Activated T-helper 1 cell treated with anti-CD3 and anti-CD28 coated beads, Interleukin-12 subunit alpha, Interleukin-12 subunit beta, Interleukin-2, Interleukin-4 antibody, amounts not matched to agents 30 ng/mL and 10 ng/mL and 1 ng/mL, durations not matched to agents 14 hours and 24 hours and 36 hours (primary cell): ENCODE measurements at places on chromosomes 2 and 18. TPM values are rescaled to one million over a fixed set of nuclear protein-coding genes. Genes with fewer than 3 reads are reported as not detected.

DNA sequence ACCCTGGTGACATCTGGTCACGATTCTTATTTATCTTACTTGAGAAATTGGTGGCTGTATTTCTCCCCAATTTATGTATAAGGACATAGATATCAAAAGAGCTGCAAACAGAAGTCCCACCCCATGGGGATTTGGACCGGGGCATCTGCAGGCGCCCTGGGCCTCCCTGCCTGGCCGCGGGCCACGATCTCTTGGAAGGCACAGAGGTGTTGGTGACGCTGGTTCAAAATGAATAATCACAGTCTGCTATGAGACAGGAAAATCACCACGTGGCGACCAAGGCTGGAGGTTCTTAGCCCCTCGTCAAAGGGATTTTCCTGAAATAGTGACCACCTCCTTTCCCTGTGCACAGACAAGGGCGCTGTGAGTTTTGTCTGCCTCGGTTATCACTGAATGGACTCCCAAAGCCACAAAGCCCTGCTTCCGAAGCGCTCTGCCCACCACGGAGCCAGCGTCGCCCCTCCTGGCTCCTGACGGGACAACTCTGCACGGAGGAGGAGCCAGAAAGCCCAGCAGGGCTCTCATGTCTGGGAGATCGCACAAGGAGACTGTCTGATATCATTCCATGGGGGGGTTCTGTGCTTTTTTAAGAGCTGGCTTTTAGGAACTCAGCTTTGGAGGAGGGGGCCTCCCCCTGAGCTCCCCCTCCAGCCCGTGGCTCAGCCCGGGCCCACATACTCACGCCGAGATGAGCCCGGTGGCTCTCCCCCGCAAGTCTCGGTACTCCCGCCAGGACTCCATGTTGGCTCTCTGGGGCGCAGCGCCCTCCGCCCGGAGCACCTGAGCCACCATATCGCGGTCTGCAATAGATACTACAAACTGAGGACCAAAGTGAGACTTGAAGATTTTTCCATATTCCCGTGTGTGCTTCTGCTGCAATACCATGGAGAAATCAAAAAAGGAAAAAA lies 14.6 kb downstream of the CYP27C1 start:
- no peaks in the 10 kb centered on the region for H3K36me3 ChIP-seq
- peaks cover 18% of the 10 kb centered on the region for H3K27me3 ChIP-seq
- DNase-seq: no peak
- H3K4me3 ChIP-seq: no peak overlapping the region
- H3K27ac ChIP-seq: no peak overlapping the region
- H3K4me1 ChIP-seq: no peaks in the 10 kb centered on the region

DNA sequence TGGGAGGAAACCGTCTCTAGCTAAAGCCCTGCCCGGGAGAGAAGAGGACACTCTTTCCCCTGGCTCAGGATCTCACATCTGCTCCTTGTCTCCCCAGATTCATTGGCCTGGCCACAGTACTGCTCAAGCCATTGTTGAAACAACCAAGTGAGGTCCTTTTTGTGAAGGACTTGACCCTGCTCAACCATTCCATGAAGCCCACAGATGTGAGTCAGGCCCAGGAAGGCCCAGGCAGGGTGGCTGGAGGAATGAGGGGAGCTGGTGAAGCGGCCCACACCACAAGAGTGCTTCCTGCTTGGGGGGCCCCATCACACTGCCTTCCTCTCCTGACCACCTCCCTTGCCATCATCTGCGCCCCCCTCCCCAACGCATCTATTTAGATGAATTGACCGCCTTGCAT lies 5.1 kb downstream of the FER1L5 start:
- H3K4me1 ChIP-seq: no peaks in the 10 kb centered on the region
- DNase-seq: no peak
- no peak overlapping the region for H3K4me3 ChIP-seq
- peaks cover 21% of the 10 kb centered on the region for H3K27me3 ChIP-seq
- no peaks in the 10 kb centered on the region for H3K36me3 ChIP-seq

- no peak overlapping the region for H3K4me3 ChIP-seq
- no peak overlapping the region for H3K27ac ChIP-seq
- H3K27me3 ChIP-seq: peaks cover 30% of the 10 kb centered on the region
- H3K36me3 ChIP-seq: no peaks in the 10 kb centered on the region
Observed at GRCh38 chr18:48985161-48985560, 34.4 kb upstream of the SMAD7 start.

- no peaks in the 10 kb centered on the region for H3K27me3 ChIP-seq
- H3K4me3 ChIP-seq: no peak overlapping the region
- H3K4me1 ChIP-seq: no peaks in the 10 kb centered on the region
- no peak overlapping the region for H3K27ac ChIP-seq
Observed at GRCh38 chr2:102724016-102724490, 37.8 kb upstream of the TMEM182 start.

- DNase-seq: no peak
- H3K4me1 ChIP-seq: peaks cover 33% of the 10 kb centered on the region
- H3K27ac ChIP-seq: no peak overlapping the region
- H3K4me3 ChIP-seq: no peak overlapping the region
Observed at GRCh38 chr2:68911246-68911645, 40.0 kb upstream of the BMP10 start.

GRCh38 chr2:233270366-233270765 lies 18.9 kb downstream of the ATG16L1 start:
- peak overlapping the region; percentile 95 for H3K27ac ChIP-seq
- H3K36me3 ChIP-seq: peaks cover 76% of the 10 kb centered on the region

- no peak overlapping the region for H3K4me3 ChIP-seq
- peaks cover 2% of the 10 kb centered on the region for H3K36me3 ChIP-seq
- no peak overlapping the region for H3K27ac ChIP-seq
- H3K4me1 ChIP-seq: no peaks in the 10 kb centered on the region
- DNase-seq: no peak
Observed at GRCh38 chr2:36450466-36451196, 95.1 kb downstream of the CRIM1 start.

- H3K27me3 ChIP-seq: peaks cover 19% of the 10 kb centered on the region
- no peak overlapping the region for H3K4me3 ChIP-seq
- DNase-seq: no peak
- no peaks in the 10 kb centered on the region for H3K4me1 ChIP-seq
- no peaks in the 10 kb centered on the region for H3K36me3 ChIP-seq
Observed at GRCh38 chr2:200222791-200223190, 83.7 kb upstream of the SPATS2L start.

- H3K4me1 ChIP-seq: peaks cover 9% of the 10 kb centered on the region
- peaks cover 11% of the 10 kb centered on the region for H3K27me3 ChIP-seq
- no peak for DNase-seq
- H3K27ac ChIP-seq: no peak overlapping the region
- H3K4me3 ChIP-seq: no peak overlapping the region
Observed at GRCh38 chr2:62297624-62298010, 101.7 kb downstream of the B3GNT2 start.

GRCh38 chr2:144102386-144102785 lies 417.5 kb downstream of the ZEB2 start:
- H3K27me3 ChIP-seq: no peaks in the 10 kb centered on the region
- H3K4me1 ChIP-seq: no peaks in the 10 kb centered on the region
- no peak overlapping the region for H3K4me3 ChIP-seq

DNA sequence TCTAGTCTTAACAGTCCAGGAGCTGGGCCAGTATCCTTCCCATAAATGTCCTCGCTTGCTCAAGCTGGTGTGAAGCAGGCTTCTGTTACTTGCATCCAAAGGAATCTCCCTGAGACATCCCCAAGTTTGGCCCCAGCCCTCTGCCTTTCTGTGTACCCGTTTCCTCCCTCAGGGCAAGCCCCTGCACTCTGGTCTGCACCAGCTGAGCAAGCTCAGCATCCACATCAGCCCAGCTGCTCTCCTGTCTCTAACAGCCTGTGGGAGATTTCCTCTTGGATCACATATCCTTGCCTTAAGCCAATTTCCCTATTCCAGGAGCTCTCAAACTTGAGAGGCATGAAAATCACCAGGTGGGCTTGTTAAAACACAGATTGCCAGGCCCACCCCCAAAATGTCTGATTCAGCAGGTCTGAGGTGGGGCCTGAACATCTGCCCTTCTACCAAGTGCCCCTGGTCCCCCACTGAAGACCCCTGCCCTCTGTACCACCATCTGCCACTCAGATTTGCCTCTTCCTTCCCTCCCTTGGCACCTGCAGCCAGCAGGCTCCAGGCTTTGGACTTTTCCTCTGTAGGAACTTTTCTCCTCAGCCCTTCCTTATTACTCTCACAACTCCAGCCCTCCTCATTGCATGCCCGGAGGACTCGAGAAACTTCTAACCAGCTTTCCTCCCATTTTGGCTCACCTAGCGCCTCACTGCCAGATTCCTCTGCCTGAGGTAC lies 32.1 kb downstream of the REEP1 start:
- no peak for DNase-seq
- no peaks in the 10 kb centered on the region for H3K36me3 ChIP-seq
- H3K4me1 ChIP-seq: no peaks in the 10 kb centered on the region
- H3K27ac ChIP-seq: no peak overlapping the region
- no peak overlapping the region for H3K4me3 ChIP-seq
- H3K27me3 ChIP-seq: peaks cover 15% of the 10 kb centered on the region

DNA sequence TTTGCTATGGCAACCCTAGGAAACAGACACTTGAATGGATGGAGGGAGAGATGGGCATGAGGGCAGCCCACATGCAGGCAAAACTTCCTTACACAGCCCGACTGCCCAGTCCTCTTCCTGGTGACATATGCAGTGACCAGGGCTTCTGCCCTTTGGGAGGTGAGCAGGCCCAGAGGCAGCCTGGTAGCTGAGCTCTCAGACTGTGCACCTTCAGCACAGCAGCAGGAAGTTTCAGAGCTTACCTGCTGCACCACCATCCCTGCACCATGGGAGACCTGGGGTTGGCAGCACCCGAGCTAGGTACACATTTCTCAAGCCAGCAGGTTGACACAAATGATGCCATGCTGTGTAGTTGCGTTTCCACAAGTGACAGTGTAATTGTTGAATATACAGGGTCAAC lies 97.6 kb upstream of the LMAN1 start:
- peaks cover 2% of the 10 kb centered on the region for H3K27me3 ChIP-seq
- no peaks in the 10 kb centered on the region for H3K36me3 ChIP-seq
- H3K4me3 ChIP-seq: no peak overlapping the region
- H3K27ac ChIP-seq: no peak overlapping the region
- DNase-seq: no peak

DNA sequence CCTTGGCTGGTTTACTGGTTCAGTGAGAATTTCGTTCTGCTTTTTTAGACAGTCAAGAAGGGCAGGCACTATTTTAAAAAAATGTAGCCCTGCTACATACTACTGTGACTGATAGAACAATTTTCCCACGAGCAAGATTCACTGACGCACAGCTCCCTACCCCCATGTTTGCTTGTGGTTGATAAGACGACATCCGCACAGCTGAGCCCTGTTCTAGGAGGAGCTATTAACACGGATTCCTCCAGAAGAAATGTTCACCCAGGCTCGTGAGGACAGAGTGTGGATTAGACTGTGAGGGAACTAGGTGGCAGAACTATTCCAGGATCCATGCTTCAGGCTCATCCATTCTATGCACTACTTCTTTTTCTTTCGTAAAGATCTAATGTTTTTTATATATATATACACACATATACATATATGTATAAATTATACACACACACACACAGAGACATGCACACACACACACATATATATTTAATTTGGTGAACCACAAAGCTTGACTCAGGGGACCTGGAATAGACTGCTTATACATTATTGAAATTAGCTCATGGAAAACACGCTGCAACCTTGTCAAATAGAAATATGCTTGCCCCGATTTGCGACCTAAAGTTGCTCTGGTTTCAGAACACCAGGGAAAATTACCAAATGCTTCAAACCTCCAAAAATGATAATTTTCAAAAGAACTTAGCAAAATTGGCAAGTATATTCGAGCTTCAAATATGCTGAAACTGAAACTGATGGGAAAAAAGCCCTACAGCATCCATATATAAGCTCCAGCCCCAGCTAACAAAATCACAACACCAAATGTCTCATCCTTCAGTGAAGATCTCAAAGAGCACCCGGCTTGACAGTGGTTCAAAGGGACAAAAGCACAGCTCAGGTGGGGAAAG lies 370.4 kb downstream of the SOCS6 start:
- no peak for DNase-seq
- no peaks in the 10 kb centered on the region for H3K4me1 ChIP-seq
- no peaks in the 10 kb centered on the region for H3K36me3 ChIP-seq
- H3K27ac ChIP-seq: no peak overlapping the region

- no peak overlapping the region for H3K4me3 ChIP-seq
- no peak for DNase-seq
- H3K4me1 ChIP-seq: no peaks in the 10 kb centered on the region
Observed at GRCh38 chr2:200000444-200001163, 45.2 kb downstream of the MAIP1 start.

DNA sequence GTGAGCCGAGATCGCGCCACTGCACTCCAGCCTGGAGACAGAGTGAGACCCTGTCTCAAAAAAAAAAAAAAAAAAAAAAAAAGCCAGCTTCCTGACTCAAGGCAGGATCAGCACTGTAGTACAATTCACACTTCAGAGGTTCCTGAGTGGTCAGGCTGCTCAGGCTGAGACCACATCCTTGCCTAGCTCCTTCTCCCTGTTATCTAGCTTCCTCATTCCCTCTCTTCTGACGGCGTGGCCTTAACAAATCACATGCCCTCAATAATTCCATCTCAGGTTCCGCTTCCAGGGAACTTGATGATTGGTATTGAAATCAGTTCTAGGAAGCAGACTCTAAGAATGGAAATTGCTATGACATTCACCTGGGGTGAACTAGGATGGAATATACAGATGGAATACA lies 29.8 kb upstream of the KDM3A start:
- H3K4me3 ChIP-seq: no peak overlapping the region
- H3K36me3 ChIP-seq: no peaks in the 10 kb centered on the region
- peaks cover 26% of the 10 kb centered on the region for H3K27me3 ChIP-seq
- no peaks in the 10 kb centered on the region for H3K4me1 ChIP-seq
- H3K27ac ChIP-seq: no peak overlapping the region
- no peak for DNase-seq

GRCh38 chr2:60891180-60891579 lies 9.8 kb downstream of the REL start:
- peak overlapping the region; percentile 60 for H3K4me3 ChIP-seq
- no peaks in the 10 kb centered on the region for H3K27me3 ChIP-seq
- peaks cover 65% of the 10 kb centered on the region for H3K4me1 ChIP-seq
- peaks cover 56% of the 10 kb centered on the region for H3K36me3 ChIP-seq
- H3K27ac ChIP-seq: peak overlapping the region; percentile 56

Gene VWA3B
- total RNA-seq: not detected in 2 replicates

Gene RGPD4
- total RNA-seq: 0.18 TPM in 1 of 2 replicates, not detected in the other

Gene ZSWIM2
- not detected in 2 replicates for total RNA-seq

Gene UGT1A5
- total RNA-seq: not detected in 2 replicates

Gene ZNF516
- total RNA-seq: 1.3 and 2.0 TPM in 2 replicates

Gene EN1
- total RNA-seq: not detected in 2 replicates

Gene OTOS
- not detected in 2 replicates for total RNA-seq

Gene CLASP1
- 62.6 and 72.6 TPM in 2 replicates for total RNA-seq

Gene SERPINB10
- total RNA-seq: not detected in 2 replicates
